ENCODE measurements at places on chromosomes 7 and 10.

DNA sequence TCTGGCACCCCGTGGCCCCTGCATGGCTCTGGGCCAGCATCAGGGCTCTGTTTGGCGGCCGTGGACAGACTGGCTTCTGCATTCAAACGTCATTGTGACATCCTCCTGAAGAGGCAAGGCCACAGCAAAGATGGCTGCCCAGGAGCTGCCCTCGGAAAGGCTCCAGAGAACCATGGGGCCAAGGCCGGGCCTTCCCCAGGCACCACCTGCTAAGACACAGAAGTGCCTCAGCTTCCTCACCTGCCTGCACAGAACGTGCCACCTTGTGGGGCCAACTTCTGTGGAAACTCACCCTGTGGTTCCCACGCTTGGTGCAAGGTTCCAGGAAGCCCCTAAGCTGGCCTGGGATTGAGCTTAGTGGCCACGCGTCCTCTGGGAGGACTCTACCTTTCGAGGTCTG, 396.9 kb downstream of the PTPRN2 start:
- no peak for DNase-seq

DNA sequence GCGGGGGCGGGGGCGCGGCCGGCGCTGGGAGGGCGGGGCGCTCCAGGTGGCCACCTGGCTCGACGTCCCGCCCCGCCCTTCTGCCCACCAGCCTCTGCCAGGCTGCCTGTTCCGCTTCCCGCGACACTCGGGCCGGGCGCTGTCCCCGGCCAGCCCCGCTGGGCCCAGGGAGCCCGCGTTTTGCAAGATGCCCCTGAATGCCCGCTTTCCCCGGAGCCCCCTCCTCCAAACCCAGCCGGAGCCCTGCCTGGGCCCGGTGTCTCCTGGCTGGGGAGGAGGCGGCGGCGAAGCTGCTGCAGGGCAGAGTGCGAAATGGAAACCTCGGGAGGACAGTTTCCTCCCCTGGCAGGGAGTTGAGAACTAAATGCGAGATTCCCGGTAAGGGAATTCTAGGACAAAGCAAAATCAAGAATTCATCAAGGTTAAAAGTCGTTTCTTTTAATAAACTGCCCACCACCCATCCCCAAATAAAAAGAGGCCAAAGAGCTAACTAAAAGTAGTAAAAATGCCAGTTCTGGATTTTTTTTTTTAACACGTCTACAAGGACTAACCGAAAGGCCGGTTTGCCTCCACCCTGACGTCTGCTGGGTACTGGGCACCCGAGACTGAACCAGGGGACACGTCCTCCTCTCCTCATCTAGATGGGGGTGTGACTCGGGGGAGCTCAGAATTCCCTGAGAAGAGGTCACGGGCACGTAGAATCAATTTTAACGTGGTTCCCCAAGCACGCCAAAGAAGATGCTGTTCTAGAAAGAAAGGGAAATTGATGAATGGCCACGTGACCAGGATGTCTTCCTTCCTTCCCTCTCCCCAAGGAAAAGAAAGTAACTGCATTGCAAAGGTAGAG, 200.4 kb upstream of the NFE2L3 start:
- no peak for DNase-seq

- DNase-seq = no peak
Observed at GRCh38 chr7:82050792-82051191, 280.9 kb upstream of the HGF start.

DNA sequence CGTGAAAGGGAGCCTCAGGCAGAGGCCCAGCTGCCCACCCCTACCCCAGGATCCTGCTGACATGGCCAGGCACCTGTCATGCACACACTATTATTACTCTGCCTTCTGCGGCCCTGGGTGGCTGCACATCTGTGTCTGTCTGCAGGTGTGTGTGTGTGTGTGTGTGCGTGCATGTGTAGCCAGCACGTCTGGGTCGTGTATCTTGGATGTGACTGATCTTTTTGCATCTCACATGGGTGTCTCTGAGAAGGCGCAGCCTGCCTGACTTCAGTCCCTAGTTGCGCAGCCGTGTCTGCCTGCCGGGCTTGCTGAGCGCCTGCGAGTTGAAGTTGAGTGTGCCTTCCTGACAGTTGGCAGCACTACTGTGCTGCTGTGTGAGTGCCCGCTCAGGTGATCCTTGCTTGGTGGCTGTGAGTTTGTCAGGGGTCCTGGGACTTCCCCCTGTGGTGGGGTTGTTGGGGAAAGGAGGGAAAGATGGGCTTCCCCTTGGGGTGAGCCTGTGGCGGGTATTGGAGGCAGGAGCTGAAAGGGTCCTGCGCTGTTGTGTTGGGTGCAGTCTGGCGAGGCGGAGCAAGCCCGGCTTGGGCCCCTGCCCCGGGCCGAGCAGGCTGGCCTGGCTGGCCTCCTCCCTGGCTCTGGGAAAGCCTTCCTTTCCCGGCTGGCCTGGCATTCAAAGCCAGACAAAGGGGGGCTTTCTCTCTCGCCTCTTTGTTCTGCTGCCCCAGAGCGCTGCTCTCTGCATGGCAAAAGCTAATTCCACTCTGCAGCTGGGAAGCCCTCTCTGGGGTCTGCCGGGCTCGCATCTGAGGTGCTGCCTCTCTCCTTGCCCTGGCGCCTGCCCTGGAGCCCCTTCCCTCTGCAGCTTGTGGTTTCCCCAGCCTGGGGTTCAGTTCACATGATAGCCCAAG, 4.9 kb downstream of the TRIM8 start:
- DNase-seq = no peak

- DNase-seq = no peak
Observed at GRCh38 chr7:128795129-128795528, 3.4 kb downstream of the CCDC136 start.

DNA sequence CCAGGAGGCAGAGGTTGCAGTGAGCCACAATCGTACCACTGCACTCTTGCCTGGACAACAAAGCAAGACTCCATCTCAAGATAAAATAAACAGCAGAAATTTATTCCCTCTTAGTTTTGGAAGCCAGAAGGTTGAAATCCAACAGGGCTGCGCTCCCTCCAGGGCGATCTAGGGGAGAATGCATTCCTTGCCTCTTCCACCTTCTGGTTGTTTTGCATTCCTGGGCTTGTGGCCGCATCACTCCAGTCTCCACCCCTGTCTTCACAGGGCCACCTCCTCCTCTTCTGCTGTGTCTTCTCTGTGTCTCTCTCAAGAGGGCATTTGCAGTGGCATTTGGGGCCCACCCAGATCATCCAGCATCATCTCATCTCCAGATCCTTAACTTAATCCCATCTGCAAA, 36.2 kb downstream of the LIMK1 start:
- DNase-seq = no peak

- DNase-seq = no peak
Observed at GRCh38 chr10:60182691-60183090, 207.0 kb downstream of the ANK3 start.

DNA sequence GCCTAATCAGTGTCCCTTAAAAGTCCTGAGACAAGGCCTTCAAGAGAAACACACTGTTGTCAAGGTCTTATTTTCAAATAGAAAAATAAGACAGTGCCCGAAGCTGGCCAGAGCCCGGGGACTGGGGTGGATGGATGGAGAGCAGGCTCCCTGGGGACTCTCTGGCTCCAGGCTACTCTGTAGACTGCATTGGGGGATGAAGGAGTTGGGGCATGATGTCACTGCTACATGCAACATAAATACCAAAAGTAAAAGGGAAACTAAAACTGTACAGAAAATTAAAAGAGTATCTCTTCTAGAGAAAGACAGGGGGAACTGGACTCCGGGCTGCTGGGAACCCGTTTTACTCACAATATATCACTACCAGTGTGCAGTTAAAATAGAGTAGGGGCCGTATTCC, 629.8 kb downstream of the KCNMA1 start:
- no peak for DNase-seq

GRCh38 chr7:157793087-157793353, 456.2 kb downstream of the DNAJB6 start:
- DNase-seq = no peak

DNA sequence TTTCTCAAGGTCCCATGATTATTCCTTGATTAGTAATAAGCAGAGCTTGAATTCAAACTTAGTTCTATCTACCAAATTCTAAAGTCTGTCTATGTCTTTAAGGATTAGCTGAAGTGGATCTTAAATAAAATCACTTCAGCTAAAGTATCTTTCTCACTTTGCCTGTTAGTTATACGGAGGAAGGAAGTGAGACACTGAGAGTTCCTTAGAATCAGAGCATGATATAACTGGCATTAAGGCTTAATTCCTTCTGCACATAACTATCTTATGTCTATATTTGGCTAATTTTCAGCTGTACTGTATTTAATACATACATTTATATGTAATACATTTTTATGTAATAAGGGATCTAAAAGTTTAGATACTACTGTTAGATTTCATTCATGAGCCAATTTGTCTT, 491.1 kb upstream of the GHITM start:
- DNase-seq = no peak

GRCh38 chr10:31741473-31741872, 187.2 kb downstream of the ARHGAP12 start:
- no peak for DNase-seq
